Myocyte (in vitro differentiated cells): ENCODE measurements at places on chromosomes 4 and X.

DNA sequence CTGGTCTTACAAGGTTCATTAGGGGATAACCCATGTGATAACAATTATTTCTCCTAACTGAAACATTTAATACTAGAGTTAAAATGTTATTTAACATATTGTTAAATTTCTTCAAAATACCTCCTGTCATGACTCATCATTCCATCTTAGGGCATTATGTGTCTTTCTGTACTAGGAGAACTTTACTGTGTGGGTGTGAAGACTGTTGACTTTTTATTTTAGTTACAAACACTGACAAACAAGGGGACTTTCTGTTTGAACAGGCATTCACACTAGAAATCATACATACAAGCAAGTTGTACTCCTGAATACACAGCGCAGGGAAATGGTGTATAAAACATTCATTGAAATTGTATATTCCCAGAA, 175.9 kb downstream of the FBXW7 start:
- no peak for DNase-seq

GRCh38 chr4:145132511-145133098, 34.5 kb downstream of the ABCE1 start:
- peak; percentile 13 for DNase-seq

DNA sequence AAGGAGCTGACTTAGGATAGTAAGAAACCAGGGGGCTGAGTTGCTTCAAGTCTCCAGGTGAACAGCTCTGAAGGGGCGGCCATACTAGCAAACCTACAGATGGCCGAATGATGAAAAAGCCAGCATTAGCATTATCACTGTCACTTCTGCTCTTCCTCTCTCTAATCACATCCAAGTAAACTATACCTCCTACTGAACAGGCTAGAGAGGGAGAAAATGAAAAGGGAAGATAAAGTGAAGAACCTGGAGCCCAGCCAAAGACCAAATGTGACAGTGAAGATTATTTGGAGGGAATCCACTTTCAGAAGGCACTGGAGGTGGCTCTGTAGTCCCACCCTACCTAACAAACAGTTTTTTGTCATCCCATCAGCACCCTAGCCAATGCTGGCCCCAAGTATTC, 50.4 kb upstream of the PRPS1 start:
- DNase-seq = no peak

DNA sequence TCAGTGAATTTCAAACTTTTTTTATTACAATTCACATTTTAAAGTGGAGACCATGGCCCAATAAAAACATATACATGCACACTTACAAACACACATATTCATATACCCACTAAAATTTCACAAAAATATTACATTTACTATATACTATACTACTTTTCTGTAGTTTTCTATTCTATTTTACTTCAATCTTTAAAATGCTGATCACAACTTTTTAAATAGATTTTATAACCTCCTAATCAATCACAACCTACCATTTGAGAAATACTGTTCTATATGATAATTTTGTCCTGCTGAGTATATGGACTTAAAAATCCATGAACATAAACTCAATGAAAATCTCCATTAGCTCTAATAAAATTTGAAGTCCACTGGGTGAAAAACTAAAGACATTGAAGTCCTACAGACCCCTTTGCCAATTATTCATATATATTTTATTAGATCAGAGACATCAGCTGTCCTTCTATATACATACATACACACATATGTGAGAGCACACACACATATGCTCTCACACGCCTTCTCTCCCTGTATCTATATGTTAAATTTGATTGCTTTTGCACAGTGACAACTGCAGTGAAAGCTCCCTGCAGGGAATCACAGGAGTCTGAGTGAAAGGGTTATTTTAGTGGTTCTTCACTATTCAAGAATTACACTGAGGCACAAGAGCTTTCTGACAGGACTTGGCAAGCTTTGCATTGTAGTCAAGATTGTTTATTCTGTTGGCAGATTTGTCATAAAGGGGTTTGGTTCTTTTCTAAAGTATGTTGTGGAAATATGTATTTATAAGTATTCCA, 46.7 kb upstream of the PRDM8 start:
- DNase-seq = no peak

GRCh38 chr4:27442146-27442545, 581.5 kb downstream of the STIM2 start:
- DNase-seq = no peak

DNA sequence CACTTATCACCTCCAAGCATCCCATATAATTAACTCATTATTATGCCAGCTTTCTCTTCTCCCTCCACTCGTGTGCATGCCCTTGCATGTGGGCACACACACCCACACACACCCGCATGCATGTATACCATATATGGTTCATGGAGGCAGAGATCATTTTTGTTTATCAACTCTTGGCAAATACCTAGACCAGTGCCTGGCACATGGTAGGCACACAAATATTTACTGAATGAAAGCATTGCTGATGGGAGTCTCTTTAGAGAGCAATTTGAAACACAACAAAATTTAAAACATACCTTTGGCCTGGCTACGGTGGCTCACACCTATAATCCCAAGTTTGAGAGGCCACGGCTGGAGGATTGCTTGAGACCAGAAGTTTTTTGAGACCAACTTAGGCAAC, 51.1 kb upstream of the SLC10A4 start:
- no peak for DNase-seq

DNA sequence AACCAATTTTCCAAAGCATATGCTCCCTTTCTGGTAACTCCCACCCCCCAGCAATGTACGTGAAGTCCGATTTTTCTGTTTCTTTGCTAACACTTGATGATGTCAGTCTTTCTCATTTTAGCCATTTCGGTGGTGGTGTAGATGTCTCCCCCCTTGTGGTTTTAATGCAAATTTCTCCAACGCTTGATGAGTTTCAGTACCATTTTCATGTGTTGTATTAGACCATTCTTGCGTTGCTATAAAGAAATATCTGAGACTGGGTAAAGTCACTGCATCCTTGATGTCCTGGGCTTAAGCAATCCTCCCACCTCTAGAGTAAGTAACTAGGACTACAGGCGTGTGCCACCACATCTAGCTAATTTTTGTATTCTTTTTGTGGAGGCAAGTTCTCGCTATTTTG, 148.4 kb upstream of the VCX3A start:
- DNase-seq = no peak

GRCh38 chrX:150933945-150934350, 35.5 kb upstream of the CD99L2 start:
- no peak for DNase-seq

DNA sequence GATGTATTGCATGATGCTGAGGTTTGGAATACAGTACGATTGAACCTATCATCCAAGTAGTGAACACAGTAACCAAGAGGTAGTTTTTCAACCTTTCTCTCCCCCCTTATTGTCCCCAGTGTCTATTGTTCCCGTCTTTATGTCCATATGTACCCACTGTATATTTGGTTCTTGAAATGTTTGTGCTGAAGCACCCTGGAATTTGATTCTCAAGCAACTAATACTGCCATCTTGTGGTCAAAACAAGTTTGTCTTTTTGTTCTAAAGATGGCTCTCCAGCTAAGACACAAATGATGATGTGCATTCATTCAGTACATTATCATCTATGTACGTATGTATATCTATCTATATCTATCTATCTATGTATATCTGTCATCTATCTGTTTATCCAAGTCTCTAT, 33.5 kb upstream of the DCX start:
- DNase-seq = peak; percentile 25

DNA sequence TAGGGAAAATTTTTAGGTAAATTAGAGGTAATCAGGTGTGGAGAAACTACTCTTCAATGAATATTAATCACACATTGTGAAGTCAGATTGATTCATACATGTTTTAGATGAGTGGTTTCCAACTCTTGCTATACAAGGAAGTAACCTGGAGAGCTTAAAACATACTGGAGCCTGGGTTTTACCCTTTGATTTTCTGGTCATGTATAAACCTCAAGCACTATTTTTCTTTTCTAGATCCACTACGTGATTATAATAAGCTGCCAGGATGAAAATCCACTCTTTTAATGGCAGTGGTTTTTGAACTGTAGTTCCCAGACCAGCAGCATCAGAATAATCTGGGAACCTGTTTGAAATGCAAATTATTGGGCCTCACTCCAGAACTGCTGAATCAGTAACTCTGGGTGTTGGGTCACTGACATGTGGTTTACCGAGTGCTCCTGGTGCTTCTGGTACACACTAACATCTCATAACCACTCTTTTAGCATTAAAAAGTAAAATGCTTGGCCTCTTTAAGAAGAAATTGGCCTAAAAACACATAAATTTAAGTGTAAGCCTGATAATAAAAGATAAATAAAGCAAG, 63.4 kb downstream of the DCAF12L1 start:
- no peak for DNase-seq

DNA sequence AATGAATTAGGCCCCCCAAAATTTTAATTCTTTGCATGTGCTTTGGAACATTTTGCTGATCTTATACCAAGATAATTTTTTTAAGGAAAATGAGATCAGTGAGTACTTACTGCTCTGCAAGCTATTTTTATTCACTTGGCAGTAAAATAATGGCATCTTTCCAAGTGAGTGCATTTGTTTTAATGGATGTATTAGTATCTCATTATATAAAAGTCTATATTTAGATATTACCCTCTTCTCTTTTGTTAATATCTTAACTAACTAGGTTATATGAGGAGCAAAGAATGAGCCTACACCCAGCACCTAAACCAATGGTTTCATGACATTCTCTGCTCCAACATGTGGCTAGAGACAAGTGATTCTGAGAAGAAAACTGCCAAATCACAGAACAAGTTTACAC, 21.1 kb upstream of the ARAF start:
- peak; percentile 60 for DNase-seq

DNA sequence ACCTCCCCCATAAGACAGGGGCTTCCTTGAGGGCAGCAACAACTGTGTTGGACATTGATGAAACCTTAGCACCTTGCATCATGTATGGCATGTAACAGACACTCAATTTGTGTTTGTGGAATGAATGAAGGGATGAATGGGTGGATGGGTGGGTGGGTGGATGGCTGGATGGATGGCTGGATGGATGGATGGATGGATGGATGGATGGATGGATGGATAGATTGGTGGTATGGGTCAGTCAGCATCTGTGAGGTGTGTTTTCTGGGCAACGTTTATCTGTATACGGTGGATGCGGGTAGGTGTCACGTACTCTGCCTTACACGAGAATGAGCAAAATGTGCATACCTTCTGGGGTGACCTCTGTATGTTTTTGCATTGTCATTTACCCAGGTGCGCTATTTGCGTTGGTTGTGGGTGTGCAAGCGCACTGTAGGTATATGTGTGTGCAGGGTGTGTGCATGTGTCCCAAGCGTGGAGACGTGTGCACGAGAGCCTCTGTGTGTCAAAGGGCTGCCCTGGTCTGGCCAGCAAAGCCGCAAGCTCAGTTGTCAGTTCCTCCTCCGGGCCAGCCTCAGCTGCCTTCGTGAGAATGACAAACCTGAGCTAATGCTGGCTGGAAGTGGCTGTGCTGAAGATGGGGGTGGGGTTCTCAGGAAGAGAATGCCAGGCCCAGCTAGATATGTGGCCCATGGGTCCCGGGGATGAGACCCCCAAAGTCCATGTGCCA, 26.5 kb downstream of the ELF4 start:
- no peak for DNase-seq
